ENCODE measurements at places on chromosomes 2 and 18.
A peak's percentile ranks its signal among the peaks of the same experiment; 100 is the strongest.

GRCh38 chr2:190912726-190913125 lies 32.1 kb downstream of the GLS start:
- DNase-seq, result no peak

GRCh38 chr2:180692322-180692721 lies 288.1 kb upstream of the UBE2E3 start:
- peak; percentile 23 for DNase-seq

DNA sequence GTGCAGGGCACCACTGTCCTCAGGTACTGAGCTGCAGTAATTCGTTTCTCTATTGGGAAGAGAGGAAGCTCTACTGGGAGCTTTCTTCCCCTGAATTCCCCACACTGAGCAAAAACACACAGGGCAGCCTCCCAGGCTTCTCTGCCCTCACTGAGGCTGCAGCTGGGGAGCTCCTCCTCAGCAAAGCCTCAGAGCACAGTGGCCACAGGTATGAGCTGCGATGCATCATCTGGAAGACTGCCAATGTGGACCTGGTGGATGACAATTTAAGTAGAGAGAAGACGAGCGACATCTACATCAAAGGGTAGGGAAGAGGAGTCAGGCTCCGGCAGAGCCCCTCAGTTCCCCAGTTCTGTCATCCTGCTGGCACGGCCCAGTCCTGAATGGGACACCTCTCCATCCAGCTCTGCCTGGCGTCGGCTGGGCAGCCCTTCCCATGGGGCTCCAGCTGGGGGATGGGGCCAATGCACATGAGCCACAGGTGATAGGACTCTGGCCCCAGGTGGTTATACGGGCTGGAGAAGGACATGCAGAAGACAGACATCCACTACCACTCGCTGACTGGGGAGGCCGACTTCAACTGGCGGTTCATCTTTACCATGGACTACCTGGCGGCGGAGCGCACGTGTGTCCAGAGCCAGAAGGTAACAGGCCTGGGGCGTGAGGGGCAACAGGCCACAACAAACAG lies 37.6 kb downstream of the LMAN2L start:
- DNase-seq, result peak; percentile 42

DNA sequence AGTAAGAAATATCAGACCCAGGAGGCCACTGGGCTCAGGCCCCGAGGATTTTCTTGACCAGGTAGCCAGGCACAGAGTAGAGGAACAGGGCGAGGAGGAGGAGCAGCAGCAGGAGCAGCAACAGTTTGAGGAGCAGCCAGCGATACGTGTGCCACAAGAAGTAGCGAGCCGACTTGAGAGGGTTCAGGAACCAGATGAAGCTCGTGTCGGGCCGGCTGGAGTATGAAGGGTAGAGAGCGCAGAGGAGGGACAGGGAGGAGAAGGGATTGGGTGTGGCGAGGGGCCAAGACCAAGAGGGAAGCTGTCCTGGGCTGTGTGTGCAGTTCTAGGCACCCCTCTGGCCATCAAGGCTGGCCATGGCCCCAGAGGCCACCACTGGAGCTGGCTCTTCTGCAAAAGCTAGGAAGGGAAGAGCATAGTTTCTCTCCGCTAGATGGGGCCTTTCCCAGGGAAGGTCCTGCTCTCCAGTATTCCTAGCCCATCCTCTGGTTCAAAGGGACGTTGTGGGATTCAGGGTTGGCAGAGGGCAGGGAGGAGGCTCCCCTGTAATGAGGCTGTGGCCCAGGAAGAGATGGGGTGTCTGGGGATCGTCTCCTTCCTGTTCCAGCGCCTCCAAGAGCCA lies 17.8 kb downstream of the OTOF start:
- no peak for DNase-seq

GRCh38 chr2:10493634-10494281 lies 45.6 kb upstream of the ODC1 start:
- DNase-seq, result peak; percentile 96

DNA sequence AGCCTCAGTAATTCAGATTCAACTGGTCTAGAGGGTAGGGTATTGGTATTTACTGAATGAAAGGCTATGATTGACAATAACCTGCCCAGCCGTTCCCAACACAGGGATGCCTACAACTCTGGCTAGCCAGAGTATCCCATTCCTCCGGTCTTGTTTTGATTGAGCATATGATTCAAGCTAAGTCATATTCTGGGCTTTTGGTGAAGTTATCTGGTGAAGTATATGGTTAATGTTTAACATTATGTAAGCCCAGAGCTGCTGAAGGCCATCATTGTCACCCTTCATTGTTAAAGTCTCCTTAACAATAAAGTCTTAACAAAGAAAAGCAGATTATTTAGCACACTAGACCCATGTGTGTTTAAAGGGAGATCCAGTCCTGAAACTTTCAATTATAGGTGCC lies 152.6 kb downstream of the EXOC6B start:
- no peak for DNase-seq
